Activated T-cell treated with anti-CD3 and anti-CD28 coated beads, Interleukin-2, amount 50 U/mL, for 72 hours (primary cell): ENCODE measurements at places on chromosomes 3 and 15. TPM values are rescaled to one million over a fixed set of nuclear protein-coding genes. Genes with fewer than 3 reads are reported as not detected.

- no peaks in the 10 kb centered on the region for H3K4me1 ChIP-seq
- H3K36me3 ChIP-seq, result no peaks in the 10 kb centered on the region
- no peak for DNase-seq
These were observed at the start of gene SAMMSON for GRCh38 chr3:69999140-70000027. Gene SAMMSON, plus strand, starts transcription at chr3:69999733.

DNA sequence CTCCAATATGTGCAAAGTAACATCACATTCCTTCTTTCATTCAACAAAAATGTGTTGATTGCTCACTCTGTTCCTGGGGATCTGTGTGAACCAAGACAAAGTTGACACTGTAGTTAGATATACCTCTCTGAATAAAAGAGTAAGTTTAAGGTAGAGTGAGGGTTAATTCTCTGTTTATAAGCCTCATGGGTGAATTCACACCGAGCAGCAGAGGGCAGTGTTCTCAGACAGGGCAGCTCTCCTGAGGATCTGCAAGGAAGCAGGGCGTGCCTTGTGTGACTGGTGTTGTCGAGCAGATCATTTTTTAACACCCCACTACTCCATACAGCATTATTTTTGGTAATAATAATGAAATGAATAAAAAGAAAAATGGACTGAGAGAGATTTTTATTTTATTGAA lies 34.4 kb downstream of the PAQR9 start:
- H3K27ac ChIP-seq, result no peak overlapping the region
- DNase-seq, result peak; percentile 43
- H3K27me3 ChIP-seq, result peaks cover 40% of the 10 kb centered on the region
- no peaks in the 10 kb centered on the region for H3K4me1 ChIP-seq
- H3K36me3 ChIP-seq, result no peaks in the 10 kb centered on the region
- no peak overlapping the region for H3K4me3 ChIP-seq

The SLC2A2 gene
- total RNA-seq, result not detected

The RAMAC gene
- total RNA-seq, result 14.0 TPM

The XYLB gene
- total RNA-seq, result 2.9 TPM

The SYNPR gene
- not detected for total RNA-seq

The PRSS50 gene
- total RNA-seq, result 0.09 TPM

The WWTR1 gene
- total RNA-seq, result 0.53 TPM
